ENCODE measurements at places on chromosomes 12 and 14.

DNA sequence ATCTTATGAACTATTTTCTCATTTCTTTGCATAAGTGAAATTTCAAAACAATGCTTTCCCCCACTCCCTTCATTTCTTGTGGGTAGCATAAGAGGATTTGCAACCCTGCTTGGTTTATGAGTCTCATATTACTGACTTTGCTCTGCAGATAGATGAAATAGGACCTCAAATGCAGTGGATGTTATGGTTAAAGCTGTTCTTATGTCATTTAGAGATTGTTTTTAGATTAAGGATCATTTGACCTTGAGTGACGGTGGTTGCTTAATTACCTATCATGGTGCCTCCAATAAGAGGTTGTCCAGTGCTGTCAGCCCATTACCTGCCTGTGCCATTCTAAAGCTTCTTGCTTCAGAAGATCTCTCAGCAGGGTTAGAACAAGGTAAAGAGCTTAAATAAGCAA is 351.4 kb upstream of the ATP2B1 start:
- no peak for DNase-seq

DNA sequence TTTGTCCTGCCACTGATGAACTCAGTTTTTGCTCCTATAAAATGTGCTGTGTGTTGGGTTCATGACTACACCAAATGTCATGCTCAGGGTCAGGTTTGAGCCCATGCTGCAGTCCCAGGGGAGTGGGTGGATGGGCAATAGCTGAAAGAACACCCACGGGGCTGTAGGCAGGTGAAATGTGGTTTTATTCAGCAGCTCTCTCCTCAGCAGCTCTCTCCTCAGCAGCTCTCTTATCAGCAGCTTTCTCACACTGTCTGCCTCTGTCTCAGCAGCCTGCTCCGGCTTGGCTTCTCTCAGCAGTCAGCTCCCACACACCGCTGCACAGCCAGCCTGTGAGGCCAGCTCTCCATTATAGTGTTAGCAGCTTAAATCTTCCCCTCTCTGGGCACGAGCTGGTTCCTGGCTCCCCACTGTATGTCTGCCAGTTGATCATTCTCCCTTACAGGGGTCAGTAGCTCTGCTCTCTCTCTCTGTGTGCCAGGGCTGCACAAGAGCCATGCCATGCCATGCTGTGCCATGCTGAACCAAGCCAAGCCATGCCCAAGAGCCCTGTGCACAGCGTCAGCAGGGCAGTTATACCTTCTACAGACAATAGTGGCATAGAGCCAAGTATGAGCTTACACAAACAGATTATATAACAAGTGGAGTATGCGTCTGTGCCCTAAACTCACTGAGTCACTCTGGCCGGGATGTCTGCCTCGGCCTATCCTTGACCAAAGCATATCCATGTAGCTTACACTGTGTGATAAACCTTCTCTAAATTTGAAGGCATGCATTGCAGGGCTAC is 303.3 kb upstream of the TMPO start:
- no peak for DNase-seq

DNA sequence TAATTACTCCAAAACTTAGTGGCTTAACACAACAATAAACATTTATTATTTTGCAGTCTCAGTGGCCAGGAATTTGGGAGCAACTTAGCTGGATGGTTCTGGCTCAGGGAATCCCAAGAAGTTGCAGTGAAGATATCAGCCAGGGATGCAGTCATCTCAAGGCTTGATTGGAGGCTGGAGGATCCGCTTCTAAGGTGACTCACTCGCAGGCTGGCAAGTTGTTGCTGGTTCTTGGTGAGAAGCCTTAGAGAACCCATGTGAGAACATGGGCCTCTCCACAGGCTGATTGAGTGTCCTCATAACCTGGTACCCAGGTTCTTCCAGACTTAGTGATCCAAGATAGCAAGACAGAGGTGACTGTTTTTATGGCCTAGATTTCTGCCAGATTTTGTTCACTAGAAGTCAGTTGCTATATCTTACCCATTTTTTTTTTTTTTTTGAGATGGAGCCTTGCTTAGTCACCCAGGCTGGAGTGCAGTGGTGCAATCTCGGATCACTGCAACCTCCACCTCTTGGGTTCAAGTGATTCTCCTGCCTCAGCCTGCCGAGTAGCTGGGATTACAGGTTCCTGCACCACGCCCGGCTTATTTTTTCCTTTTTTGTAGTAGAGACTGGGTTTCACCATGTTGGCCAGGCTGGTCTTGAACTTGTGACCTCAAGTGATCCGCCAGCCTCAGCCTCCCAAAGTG is 32.5 kb downstream of the BRMS1L start:
- no peak for DNase-seq

- DNase-seq = no peak
Observed at GRCh38 chr12:48013287-48013686, 9.0 kb upstream of the COL2A1 start.

- DNase-seq = no peak
Observed at GRCh38 chr12:66050610-66051009, 79.9 kb downstream of the LLPH start.

DNA sequence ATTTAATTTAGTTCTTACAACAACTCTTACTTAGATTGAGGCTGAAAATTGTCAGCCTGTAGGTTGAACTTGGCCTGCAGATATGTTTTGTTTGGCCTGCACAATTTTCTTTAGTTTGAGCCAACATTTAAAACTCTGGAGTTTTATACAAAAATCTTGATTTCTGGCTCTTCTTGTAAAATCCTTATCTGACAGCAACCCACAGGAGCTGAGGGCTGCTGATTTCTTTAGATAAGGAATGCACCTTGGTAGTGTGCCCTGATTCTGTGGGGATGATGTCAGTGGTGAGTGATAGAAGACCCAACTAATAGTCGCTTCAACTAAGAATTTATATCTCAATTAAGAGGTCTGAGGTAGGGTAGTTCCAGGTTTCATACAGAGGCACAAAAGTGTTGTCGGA is 49.5 kb downstream of the SOCS2 start:
- no peak for DNase-seq

- no peak for DNase-seq
Observed at GRCh38 chr14:87312169-87312893, 680.7 kb downstream of the GALC start.

DNA sequence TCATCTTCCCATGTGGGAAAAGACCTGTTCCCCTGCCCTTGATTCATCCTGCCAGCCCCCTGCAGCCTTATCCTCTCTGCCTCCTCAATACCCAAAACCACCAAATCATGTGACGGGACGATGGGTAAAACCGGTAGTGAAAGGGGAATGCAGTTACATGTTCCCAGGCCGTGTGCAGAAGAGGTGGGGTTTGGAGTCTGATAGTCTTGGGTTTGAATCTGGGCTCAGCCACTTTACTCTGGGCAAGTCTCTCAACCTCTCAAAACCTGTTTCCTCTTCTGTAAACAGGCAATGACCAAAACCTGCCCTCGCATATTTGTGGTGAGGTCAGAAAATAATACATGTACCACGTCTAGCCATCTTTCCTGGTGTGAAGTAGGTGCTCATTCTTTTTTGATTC is 123.0 kb downstream of the PLXNC1 start:
- DNase-seq = no peak

GRCh38 chr14:23137192-23137812 is 18.2 kb upstream of the CEBPE start:
- no peak for DNase-seq

DNA sequence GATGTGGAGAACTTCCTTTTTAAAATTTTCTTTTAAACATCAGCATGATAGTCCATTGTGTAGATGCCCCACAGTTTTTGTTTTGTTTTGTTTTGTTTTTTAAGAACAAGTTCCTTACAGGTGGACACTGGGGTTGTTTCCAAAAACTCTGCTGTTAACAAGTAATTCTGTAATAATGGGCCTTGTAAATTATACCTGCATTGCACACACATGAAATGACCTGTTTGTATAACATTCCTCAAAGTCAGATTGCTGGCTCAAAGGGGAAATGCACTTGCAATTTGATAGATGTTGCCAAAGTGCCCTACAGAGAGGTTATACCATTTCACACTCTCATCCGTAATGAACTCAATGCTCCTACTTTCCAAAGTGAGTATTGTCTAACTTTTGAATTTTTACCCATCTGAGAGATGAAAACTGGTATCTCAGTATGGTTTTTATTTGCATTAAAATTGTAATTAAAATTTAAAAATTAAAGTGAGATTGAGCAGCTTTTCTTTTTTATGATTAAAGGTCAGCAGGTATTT is 89.2 kb downstream of the SPPL3 start:
- no peak for DNase-seq

GRCh38 chr12:5716201-5716600 is 228.9 kb downstream of the ANO2 start:
- DNase-seq = no peak

- DNase-seq = no peak
Observed at GRCh38 chr12:132740313-132740646, 21.4 kb downstream of the ANKLE2 start.

DNA sequence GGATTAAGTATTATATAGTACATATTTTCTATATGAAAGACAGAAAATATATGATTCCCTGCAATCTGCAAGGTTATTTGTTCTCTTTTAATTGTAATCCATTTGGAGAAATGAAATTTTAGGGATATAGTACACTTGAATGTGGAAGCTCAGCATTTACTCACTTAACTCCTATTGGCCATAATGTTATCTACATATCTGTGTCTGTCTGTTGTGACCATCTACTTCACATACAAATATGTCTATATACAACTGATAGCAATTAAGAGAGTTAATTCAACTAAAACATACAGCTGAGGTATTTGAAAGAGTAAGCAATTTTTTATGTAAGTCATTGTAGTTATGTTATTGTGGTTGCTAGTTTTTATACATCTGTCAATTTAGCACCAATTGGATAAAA is 12.9 kb downstream of the FOXG1 start:
- DNase-seq = no peak

GRCh38 chr12:107467716-107468115 is 217.9 kb upstream of the PWP1 start:
- DNase-seq = no peak

GRCh38 chr12:104866291-104866690 is 91.8 kb downstream of the SLC41A2 start:
- DNase-seq = no peak

DNA sequence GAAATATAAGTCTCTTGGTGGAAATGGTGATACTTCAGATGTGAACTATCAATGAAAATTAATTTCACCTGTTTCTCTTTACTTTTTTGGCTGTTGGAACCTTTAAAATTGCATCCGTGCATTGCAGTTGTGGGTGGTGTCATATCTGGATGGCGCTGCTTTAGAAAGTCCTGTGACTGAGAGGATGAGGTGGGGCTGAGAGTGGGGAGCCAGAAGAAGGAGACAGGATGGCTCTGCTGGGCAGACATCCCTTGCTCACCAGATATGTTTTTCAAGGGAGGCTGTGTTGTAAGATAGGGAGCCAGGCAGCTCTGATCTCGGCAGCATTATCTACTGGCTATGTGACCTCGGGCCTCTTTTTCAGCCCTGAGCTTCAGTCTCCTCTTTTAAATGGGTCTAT is 12.7 kb downstream of the ASB2 start:
- DNase-seq = no peak

DNA sequence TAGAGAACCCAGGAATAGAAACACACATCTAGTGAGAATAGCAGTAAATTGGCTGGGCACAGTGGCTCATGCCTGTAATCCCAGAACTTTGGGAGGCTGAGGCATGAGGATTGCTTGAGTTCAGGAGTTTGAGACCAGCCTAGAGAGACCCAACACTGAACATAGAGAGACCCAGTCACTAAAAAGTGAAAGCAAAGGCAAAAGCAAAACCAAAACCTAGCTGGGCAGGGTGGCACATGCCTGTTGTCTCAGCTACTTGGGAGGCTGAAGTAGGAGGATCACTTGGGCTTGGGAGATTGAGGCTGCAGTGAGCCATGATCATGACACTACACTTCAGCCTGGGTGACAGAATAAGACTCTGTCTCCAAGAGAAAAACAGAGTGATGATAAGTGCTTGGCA is 37.5 kb upstream of the MIS18BP1 start:
- no peak for DNase-seq

DNA sequence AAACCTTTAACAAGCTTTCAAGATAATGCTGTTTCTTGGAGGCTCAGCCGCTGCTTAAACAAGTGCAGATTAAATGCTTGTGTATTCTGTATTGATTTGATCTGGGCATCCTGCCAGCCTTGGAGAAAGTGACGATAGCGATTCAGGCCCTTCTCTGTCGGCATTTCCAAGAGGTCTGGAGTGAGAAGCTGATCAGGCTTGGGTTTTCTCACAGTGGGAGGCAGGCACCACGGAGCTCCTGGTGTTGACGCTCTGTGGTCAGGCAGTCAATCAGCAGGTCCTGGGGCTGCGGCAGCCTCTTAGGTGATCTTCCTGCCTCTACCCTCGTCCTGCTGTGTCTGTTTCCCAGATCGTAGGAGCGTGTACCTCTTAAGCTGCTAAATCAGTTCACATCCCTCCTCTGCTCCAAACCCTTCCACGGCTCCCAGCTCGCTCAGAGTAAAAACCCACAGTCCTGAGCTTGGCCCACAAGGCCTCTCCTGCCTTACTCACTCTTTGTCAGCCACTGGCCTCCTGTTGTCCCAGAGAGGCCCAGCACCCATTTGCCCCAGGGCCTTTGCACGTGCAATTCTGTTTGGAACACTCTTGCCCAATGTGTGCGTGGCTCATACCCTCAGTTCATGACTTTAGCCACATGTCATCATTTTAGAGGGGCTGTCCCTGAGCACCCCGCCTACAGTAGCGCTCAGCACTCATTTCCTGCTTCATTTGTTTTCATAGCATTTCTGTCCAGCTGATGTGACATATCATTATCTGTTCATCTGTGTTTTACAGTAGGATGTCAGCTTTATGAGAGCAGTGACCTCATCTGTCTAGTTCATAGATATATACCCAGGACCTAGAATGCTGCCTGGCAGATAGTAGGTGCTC is 155.4 kb downstream of the AACS start:
- DNase-seq = no peak

DNA sequence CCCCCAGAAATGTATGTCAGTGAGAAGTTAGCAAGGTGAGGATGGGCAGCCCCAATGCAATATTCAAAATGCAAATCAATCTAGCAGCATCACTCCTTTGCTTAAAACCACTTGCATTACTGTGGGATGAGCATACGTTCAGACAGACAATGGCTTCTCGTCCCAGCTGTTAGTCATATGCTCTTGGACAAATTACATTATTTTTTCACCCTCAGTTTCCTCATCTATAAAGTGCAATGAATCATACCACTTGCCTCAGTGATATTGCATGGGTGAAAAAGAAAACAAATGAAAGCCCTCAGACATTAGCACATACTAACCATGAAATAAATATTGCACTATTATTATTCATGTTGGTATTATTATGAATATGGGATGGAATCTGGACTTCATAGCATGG is 132.3 kb downstream of the C12orf75 start:
- DNase-seq = no peak

DNA sequence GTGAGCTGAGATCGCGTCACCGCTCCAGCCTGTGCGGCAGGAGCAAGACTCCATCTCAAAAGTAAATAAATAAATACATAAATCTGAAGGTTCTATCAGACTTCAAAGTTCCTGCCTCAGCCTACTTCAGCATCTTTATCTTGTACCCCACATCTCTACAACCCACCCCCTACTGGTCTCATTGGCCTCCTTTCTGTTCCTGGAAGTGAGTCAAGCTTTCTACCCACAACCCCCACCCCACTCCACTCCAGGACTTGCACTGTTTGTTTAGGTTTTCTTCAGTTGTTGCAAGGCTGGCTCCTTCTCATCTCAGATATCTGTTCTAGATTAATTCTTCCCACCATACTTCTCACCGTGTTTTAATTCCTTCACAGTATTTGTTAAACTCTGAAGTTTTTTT is 714 bp upstream of the PSMC6 start:
- peak; percentile 74 for DNase-seq

- no peak for DNase-seq
Observed at GRCh38 chr14:83312511-83312910, 1778.9 kb upstream of the SEL1L start.

GRCh38 chr14:95406756-95407277 is 87.1 kb upstream of the CLMN start:
- DNase-seq = no peak

GRCh38 chr12:108814462-108815211 is 42.7 kb downstream of the SSH1 start:
- no peak for DNase-seq
